Posterior vena cava (tissue), 2 donors: ENCODE measurements at places on chromosomes 7 and 10.

- DNase-seq, result no peak
Observed at GRCh38 chr10:71205468-71205867, 6.9 kb upstream of the UNC5B start.

DNA sequence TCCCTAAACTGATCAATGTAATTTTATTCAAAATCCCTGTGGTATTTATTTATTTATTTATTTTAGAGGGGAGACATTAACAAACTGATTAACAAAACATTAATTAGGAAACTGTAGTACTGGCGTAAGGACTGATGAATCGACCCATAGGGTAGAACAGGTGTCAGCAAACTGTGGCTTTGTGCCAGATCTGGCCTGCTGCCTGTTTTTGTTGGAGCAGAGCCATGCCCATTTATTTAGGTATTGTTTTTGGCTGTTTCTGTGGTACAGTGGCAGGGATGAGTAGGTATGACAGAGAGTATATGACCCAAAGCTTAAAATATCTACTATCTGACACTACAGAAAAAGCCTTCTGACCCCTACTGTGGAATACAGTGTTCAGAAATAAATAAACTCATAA lies 332.5 kb upstream of the ETV1 start:
- DNase-seq, result no peak

DNA sequence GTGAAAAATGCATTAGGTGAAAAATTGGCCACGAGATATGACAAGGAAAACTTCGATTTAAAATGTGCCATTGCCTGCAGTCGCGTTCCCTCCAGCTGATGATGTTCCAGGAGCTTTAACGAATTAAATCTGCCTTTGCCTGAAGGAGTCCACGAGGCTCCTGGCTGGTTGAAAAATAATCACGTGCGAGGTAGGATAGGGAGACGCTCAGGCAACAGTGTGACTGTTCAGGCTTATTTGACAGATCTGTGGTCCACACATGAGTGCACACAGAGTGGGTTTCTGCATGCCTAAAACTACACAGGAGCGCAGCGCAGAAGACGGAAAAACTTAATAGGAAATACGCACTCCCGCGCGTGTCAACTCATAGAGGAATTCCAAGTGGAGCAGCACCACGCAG lies 204.0 kb upstream of the PITRM1 start:
- no peak for DNase-seq

DNA sequence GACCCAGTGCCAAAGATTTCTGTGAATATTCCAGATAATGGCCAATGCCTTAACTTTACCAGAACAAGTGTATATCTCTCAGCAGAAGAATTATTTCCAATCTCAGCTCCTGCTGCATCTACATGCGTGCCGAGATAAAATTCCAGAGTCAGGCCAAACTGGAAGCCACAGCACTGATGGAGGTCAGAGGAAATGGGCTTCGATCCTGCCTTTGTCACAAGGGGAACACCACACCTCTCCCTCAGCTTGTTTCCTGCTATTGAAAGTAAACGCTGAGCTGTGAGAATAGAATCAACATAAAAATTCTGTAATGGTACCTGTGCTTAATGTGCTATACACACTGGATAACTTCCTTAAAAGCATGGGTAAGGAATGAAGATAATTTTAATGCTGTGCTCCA lies 255.5 kb downstream of the NEBL start:
- no peak for DNase-seq

GRCh38 chr7:93138576-93138975 lies 9.6 kb downstream of the SAMD9L start:
- DNase-seq, result no peak

- DNase-seq, result no peak
Observed at GRCh38 chr7:78254726-78255055, 456.1 kb downstream of the PHTF2 start.

- DNase-seq, result no peak
Observed at GRCh38 chr7:50779427-50779826, 3.3 kb downstream of the GRB10 start.

- DNase-seq, result no peak
Observed at GRCh38 chr10:86968994-86969355, 693 bp downstream of the ADIRF start.

DNA sequence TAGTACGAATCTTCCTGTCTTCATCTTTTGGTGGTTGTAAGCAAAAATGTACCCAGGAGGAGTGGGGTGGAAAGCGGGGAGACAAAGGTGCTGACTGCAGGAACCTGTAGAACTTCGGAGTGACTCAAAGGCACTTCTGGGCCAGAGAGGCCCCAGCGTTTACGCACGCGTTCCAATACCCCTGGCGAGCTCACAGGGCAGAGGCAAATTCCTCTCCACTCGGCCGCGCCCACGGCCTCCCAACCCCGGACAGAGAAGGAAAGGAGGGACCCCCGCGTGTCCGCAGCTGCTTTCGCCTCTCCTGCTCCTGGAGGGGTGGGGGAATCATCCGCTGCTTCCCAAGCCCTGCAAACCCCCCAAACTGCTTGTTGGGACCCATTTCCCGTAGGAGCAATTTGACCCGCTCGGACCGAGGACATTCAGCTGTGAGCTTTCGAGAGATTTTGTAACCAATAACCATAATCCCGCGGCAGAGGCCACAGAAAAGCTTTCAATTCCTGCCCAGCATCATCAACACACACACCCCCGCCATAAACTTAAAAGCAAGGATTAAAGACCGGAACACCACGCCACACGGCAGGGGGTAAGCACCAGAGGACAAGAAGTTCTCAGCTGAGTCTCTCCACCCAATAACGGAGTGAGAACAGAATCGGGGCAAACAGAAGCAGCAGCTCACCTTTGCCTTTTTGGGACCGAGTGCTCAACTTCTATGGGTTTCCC lies 2.3 kb downstream of the IGF2BP3 start:
- DNase-seq, result no peak

GRCh38 chr10:11169976-11170375 lies 152.3 kb downstream of the CELF2 start:
- DNase-seq, result no peak

GRCh38 chr10:31961277-31962074 lies 32.8 kb upstream of the ARHGAP12 start:
- no peak for DNase-seq

DNA sequence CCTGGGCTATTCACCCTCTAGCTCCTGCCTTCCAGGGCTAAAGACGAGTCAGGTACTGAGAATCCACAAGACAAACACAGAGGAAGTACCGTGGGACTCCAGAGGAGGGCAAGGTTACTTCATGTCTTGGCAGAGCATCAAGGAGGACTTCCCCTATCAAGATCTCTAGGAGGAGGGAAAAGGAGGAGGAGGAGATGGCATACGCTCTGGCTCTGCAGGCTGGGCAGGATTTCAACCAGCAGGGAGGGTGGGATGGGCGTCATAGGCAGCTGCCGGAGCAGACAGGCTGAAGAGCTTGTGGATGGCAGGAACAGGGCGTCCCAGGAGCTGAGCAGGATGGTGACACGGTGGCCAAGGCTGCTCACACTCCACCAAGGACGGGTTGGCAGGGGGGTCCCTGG lies 21.3 kb downstream of the MDH2 start:
- no peak for DNase-seq

DNA sequence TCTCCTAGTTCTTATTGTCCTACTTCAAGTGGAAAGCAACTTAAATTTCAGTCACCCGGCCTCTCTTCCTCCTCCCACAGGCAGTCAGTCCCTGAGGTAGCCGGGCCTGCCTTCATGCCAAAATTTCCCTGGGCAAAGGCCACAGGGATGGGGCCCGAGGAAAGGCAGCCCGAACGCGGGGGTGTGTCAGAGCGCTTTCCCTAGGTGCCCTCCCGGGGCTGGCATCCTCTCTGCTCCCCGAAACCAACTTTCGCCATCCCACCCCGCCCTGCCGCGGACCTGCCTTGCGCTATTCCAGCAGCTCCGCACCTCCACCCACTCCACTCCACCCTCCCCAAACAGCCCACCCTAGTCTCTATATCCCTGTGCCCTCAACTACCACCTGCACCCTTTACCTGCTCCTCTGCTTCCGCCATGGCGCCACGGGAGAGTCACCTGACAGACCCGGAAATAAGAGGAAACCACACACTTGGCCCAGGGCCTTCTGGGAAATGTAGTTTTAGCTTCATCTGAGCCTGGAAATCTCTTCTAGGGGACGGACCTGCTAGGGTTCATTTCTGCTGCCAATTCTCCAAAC lies at the start of gene VPS41:
Gene VPS41, minus strand, starts transcription at position 433 of the 577 bp plus-strand sequence. Its CDS starts 17 bp downstream, at position 416.
- DNase-seq, result peak; percentile 86

DNA sequence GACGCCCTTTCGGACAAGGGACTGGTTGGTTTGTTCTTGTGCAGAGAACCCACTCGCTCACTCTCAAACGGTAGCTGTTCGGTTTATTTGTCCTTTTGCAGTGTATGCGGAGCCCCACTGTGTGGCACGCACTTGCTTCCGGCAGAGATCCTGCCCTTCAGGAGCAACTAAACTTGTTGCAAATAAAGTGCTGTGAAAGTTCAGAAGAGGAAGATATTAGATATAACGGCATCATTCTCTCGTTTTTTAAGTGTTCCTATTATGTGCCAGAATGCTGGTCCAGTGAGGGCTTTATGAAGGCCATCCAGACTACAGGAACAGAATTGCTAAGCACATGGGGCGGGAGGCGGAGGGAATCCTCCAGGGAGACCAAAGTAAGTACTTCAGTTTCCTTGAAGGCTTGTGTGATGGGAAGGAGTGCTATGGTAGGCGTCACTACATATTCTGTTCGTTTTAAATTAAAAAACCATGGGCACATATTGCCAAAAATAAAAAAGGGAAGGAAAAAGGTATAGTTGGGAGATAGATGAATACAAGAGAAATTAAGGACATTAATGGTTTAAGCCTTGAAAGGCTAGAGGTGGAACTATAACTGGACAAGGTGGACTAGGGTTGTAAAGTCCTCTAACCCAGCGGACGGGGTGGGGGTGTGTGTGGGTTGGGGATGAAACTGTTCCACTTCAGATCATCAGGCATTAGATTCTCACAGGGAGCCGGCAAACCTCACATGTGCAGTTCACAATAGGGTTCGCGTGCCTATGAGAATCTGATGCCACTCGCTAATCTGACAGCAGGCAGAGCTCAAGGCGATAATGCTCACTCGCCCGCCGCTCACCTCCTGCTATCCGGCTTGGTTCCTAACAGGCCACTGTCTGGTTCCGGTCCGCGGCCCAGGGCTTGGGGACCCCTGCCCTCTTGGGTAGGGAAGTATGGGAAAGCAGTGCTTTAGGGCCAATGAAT lies 704 bp upstream of the ERLIN1 start:
- no peak for DNase-seq

DNA sequence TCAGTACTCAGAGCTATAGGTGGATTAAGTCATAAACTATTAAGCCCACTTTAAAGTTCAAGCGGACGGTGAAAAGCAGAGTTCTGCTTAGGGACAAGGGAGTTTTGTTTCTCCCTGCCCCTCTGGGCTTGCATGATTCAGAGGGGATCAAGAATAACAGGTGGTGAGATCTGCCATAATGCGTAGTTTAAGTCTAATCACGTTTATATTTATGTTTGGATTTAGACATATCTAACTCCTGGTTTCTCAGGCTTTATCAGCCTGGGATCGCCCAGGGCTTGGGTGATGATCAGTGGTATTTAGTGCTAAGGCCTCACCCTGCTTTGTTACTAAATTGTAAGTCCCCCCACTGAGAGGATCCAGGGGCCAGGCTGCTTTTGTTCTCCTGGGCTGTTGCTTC lies 335.4 kb upstream of the NRP1 start:
- no peak for DNase-seq

- DNase-seq, result no peak
Observed at GRCh38 chr10:52853704-52854103, 81.1 kb upstream of the MBL2 start.

- DNase-seq, result no peak
Observed at GRCh38 chr7:124553502-124553901, 212.1 kb downstream of the GPR37 start.

DNA sequence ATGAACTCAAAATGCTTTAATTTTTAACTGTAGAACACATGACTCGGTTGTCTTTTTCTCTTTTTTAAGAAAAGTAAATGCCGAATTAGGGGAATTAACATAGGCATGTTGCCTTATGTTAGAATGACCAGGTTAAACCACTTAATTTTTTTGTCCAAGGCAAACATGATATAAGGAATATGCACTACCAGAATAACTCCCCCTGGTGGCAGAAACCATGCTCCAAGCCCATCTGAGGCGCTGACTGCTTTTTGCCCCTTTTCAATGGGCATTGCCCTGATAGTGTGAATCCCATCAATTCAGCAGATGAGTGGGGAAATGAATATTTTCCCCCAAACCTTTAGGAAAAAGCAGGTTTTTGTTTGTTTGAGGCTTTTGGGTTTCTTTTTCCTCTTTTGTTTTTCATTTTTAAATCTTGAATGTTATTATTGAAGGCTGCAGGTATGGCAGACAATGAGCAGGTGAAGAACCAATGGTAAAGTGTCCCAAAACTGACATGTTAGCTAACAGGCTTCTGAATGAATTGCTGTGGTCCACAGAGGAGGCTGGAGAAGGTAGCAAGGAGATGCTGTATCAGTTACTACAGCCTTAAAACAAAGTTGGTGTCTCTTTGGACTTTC lies 284.3 kb downstream of the SORCS3 start:
- DNase-seq, result no peak

DNA sequence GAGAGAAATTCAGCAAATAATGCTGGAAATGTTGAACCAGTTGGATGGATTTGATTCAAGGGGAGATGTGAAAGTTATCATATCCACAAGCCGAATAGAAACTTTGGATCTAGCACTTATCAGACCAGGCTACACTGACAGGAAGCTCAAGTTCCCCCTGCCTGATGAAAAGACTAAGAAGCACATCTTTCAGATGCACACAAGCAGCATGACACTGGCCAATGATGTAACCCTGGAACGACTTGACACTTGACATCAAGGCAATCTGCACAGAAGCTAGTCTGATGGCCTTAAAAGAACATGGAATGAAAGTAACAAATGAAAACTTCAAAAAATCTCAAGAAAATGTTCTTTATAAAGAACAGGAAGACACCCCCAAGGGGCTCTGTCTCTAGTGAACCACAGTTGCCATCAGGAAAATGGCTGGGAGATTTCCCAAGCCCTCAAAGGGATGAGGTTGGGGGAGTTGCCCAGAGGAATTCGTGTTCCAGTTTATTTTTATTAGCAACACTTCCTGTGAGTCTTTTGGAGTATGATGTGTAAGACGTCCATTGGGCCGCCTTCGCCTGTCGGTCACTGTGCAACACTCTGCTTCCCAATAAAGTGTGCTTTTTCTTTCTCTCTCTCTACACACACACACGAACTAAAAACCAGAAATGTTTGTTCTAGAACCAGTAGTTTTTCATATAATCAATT lies 200.0 kb downstream of the HIBADH start:
- no peak for DNase-seq

DNA sequence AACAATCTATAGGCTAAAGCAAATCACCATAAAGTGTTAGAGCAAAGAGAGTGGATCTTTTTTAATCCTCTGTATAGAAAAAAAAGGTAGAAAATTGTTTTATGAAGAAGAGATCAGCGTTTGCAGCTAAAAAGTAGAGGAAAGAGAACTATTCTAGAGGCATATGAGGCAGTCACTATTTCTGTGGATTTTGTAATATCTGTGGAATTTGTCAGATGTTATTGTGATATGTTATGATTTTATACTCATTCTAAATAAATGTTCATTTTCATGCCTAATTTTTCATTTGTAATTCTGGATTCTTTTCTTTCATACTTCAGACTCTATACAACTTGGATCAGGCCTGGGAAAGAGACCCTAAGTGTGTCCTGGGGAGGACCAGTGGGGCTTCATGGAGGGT lies 295.0 kb upstream of the LYZL1 start:
- DNase-seq, result no peak

GRCh38 chr10:20970708-20971107 lies 73.6 kb upstream of the NEBL start:
- DNase-seq, result no peak
